ENCODE measurements at places on chromosomes 5 and 9.

DNA sequence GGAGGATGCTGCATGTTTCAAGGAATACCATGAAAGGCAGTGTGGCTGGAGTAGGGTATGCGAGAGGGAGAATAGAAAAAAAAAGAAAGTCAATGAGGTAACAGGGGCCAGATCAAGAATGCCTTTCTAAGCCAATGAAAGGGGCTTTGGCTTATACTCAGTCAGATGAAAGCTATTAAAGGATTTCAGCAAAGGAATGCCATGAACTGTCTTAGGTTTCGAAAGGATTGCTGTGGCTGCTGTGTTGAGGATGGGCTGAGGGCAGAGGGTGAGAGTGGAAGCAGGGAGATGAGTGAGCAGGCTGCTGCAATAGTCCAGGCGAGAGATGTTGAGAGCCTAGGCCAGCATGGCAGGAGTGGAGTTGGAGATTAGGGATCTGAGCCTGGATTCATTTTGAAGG, 135.4 kb upstream of the CKMT2 start:
- DNase-seq = no peak

DNA sequence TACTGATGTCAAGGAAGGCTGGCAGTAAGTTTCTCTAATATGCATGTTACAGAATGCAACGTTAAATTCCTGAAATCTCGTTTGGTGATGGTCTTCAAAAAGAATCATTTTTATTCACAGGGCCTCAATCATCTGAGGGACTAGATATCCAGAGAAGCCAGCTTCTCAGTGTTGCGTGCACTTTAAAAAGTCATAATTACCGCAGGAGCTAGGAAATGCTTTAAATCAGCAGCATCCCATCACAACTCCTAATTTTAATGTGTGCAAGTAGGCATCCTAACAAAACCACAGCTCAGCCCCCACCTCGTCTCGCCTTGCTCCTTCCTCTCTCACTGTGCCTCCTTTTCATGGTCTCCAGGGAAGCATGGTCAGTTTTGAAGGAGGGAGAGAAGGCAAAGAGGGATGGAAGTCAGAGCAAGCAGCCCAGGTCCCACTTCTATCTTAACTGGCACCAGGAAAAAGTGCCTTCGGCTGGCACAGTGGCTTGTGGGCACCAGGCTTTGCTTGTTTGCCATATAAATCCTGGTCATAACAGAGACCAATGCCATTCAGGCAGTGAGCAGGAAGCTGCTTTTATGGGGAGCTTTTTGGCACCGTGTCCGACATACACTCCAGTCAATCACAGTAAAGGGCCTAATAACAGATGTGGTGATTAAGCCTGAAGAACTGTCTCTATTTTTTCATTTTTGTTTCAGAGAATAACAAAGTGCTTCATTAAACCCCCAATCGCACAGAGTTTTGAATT, 21.4 kb downstream of the MEGF10 start:
- no peak for DNase-seq

DNA sequence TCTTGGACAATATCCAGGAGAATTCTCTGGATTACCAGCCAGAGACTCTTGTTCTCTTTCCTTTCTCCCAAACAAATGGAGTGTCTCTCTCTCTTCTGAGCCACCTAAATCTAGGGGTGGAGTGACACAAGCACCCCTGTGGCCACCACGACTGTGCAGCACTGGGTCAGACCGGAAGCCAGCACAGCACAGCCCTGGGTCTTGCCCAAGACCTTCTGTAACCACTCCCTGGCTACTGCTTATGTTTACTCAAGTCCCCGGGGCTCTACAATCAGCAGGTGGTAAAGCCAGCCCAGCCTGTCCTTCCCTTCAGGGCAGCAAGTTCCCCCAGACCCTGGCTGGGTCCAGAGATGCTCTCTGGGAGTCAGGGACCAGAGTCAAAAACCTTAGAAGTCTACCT, 110.0 kb upstream of the TUT7 start:
- no peak for DNase-seq

- no peak for DNase-seq
Observed at GRCh38 chr5:61254969-61255555, 77.0 kb upstream of the ZSWIM6 start.

DNA sequence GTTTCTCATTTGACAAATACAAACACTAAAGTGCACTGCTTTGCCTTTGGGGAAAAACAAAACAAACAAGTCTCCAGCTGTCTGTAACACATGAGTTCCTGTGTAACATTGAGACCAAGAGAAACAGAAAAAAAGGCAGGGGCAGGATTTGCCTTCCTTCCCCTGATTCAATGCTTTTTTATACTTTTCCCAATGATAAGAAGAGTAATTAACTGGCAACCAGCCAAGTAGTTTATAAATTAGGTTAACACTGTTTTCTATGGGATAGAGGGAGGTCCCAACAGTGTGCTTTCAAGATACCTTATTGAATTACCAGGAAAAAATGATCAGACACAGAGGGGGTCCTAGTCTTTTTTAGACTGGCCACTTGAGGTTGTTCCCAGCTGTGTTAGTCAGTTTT, 346.8 kb downstream of the TRIM36 start:
- DNase-seq = no peak

Measured in naive thymus-derived CD8-positive, alpha-beta T cell (primary cell).